Endodermal cell (in vitro differentiated cells): ENCODE measurements at places on chromosomes 6 and 20.

- no peak for DNase-seq
These were observed 164.3 kb upstream of the TFAP2D start for GRCh38 chr6:50549026-50549425.

- no peak for DNase-seq
These were observed 9.9 kb downstream of the IRF4 start for GRCh38 chr6:401239-401993.

DNA sequence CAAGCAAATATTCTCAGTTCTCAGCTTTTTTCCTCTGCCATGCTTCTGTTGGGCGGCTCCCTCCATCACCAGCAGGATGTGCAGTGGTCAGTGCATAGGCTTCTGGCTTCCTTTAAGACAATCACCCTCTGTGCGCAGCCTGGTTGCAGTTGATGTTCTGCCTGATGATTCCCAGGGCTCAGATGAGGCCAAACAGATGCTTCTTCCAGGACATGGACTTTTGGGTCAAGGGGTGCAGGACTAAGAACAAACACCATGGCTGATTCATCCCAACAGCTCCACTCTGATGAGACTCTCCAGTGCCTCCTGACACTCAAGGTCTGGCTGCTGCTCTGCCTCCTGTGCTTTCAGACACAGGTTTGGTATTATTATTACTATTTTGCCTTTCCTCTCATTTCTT, 554.8 kb upstream of the CDH4 start:
- no peak for DNase-seq

- DNase-seq, result no peak
These were observed 29.4 kb upstream of the BEND3 start for GRCh38 chr6:107144666-107145065.

DNA sequence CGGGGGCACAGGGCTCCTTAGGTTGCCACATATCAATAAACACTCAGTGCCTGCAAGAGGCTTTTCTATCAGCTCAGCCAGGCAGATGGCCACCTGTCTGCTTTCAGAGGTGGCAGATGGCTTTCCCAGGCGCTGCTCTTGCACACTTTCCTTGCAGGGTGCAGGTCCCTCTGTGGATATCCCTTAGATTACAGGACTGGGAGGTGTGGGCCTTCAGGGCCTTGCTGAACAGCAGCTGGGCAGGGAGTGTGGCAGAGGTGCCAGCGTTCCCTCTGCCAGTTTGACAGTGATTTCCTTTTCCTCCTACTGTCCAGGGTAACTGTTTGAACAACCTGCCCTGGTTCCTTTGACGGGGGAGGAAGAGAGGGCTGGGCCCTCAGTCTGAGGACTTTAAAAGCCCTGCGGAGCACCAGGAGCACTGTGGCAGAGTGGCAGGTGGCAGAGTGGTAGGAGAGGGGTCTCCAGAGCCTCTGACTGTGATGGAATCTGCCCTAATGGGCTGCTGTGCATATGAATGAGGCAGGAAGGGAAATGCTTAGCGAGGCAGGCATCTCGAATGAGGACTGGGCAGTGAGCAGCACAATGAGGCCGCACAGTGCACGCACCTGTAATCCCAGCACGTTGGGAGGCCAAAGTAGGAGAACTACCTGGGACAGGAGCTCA, 34.2 kb downstream of the ABHD12 start:
- peak; percentile 71 for DNase-seq

DNA sequence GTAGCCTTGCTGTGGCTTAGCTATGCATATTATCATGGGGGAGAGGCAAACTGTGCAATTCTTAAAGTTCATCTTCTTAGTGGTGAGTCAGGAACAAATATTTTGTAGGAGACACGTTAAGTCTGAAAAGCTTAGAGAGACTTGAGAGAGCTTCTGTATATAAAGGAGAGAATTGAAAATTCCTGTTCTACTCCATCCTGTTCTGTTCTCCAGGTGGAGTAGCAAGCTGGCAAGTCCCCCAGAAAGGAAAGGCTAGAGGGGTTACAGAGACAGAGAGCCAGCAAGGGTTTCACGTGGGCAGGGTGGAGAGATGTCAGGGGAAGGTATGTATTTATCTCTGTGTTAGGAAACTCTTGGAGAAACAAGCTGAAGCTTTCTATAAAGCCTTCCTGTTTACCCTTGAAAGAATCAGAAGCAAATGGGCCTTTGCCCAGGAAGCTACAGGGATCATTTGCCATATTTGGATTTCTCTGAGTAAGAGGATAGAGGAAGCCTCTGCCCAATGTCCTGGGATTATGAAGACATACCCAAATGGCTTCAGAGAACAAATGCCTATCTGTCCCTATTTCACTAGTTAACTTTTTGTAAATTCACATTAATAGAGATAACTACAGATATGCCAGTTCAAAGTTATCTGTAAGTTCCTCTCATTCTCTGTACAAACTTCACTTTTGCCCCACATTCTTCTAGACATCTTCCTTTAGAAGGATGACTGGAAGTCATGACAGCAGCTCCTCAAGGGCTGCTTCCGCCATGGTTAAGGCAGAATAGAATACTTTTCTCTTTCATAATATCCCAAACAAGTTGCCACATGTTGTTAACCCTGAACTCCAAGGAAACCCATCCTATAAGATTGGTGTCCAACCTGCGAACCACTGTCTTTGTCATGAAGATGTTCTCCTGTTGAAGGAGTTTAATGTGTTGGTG, 126.7 kb upstream of the NEDD9 start:
- DNase-seq, result peak; percentile 10

GRCh38 chr6:41352396-41352795, 17.0 kb downstream of the NCR2 start:
- no peak for DNase-seq

GRCh38 chr6:68758559-68758958, 123.5 kb downstream of the ADGRB3 start:
- DNase-seq, result no peak

- DNase-seq, result no peak
These were observed 26.1 kb upstream of the JAG1 start for GRCh38 chr20:10699941-10700340.

- DNase-seq, result peak; percentile 57
These were observed 4.3 kb downstream of the OR2J3 start for GRCh38 chr6:29112135-29112534.

DNA sequence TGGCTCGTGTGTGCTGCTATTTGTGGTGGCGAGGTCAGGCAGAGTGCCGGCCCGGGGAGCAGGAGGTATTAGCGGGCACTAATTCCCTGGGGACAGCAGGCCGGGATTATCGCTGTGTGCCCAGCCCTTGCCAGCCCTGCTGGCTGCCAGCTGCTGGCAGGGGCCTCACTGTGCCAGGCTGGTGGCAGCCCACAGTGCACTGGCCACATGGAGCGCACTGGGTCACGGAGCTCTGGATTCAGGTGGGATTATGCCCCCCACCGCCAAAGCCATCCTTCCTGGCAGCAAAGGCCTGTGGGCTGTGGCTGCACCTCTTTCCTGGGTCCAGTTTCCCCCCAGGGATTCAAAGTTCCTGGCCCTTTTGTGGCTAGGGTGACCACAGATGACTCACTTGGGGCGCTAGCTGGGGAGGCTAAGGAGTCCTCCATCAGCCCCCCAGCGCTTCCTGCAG, 59.7 kb downstream of the YTHDF1 start:
- DNase-seq, result no peak

GRCh38 chr6:160162030-160162566, 40.5 kb downstream of the SLC22A1 start:
- no peak for DNase-seq

DNA sequence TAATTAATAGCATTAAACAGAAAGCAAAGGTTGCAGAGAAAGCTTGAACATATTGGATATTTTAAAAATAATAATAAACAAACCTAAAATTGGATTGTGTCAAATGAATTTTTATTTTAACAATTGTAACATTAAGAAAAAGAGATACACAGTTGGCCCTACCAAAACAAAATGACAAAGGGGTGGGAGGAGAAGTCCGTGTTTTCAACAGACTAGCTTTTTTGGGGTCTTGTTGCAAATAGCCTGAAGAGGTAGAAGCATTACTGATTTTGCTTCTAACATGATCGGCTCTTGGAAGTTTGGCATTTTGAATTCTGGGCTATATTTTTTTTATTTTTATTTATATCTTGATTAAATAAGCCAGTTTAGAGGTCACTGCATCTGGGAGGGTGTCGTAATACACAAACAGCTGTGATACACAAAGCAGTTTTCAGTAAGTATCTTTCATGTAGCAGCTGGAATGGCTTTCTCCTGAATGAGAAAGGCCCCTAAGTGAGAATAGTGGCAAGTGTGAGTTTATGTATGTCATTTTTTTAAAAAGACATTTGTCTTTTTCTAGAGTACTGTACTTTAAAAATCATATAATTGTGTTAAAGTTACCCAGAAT, 85.5 kb upstream of the ZNF217 start:
- no peak for DNase-seq

GRCh38 chr20:9578594-9578993, 64.2 kb downstream of the LAMP5 start:
- no peak for DNase-seq

DNA sequence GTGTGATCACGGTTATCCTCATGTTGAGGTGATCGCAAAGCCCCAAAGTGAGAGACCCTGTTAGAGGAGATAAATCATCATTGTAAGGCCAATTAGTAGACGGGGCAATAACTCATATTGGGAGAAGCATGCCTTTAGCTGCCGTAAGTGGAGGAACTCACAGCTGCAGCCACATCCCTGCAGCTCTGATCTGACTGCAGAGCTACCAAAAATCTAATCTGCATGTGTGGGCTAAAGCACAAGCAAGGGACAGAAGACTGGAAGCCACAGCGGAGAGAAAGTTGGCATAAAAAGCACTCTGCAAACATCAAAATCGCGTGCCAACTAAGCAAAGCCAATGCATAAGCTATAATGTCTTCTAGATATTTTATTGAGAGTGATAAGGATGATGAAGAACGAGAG, 79.8 kb downstream of the TBC1D7 start:
- DNase-seq, result no peak

DNA sequence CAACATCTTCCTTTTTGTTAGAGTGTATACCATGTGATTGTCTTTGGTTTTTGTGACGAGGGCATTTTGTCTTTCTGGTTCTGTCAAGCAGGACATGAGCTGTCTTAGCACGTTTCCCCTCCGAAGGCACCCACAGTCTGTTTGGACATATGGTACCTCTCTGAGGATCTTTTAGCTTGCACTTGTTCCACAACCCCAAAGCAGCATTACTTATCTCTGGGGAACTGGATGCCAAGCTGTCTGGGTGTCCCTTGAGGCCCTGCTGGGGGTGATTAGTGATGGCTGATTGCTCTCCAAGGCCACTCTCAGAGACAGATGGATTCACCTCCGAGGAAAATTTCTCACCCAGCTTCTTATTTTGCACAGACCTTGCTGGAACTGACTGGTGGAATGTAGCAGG, 445.0 kb upstream of the CHD6 start:
- no peak for DNase-seq

GRCh38 chr20:53879048-53879684, 191.2 kb downstream of the BCAS1 start:
- no peak for DNase-seq

- DNase-seq, result no peak
These were observed 10.1 kb upstream of the PMEPA1 start for GRCh38 chr20:57719951-57720350.

- DNase-seq, result no peak
These were observed 75.4 kb upstream of the LAMA2 start for GRCh38 chr6:128807577-128807976.

DNA sequence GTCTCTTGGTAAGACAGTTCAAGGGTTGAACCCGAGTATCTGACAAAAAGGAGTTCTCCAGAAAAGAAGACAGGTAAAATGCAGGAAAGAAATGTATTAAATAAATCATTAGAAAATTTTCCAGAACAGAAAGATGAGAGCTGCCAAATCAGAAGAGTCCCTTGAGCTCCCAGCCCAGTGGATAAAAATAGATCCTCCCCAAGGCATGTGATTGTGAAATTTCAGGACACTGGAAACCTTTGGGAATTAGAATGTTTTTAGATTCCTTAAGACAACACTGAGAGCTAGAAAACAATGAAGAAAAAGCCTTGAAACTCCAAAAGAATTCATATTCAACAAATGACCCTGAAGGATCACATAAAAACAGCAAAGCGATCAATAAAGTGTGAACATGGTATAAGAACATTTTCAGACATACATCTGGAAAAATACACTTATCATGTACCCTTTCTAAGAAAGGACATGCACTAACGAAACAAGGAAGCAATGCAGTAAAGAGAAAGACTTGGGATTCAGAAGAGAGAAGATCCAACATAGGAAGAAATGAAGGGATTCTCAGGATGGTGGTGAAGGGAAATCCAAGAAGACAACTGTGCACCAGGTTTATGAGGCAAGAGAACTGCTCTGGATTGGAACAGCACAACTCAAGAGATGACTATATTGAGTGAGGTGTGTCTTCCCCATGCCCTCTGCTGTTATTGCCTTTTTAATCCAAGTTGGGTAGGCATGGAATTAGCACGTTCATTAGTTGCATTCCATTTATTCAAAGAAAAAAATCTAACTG, 390.4 kb downstream of the SYNE1 start:
- no peak for DNase-seq

GRCh38 chr6:72699159-72699558, 77.3 kb downstream of the KCNQ5 start:
- DNase-seq, result no peak

DNA sequence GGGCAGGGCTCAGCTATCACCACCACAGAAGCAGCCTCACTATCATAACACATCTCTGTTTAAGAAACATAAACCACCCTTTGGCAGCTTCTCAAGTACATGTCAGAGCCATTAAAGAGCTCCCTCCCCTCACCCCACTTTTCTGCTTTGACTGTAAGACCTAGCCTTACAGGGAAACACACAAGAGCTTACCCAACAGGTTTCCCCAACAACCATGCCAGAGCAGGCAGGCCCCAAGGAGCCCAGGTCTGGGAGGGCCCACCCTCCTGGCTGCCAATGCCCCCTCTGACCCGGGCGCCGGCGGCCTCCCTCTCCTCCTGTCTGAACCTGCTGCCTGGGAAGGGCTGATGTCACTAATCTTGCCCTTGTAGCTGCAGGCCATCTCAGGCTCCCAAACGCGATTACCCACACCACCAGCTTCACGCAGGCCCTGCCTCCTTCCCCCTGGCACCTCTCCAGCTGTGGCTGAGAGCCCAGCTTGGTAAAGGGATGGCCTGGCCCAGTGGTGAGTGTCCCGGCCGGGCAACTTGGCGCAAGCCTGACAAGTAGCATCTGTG, 402.0 kb downstream of the MAFB start:
- no peak for DNase-seq

- no peak for DNase-seq
These were observed 178.7 kb upstream of the TSHZ2 start for GRCh38 chr20:52793339-52793963.

DNA sequence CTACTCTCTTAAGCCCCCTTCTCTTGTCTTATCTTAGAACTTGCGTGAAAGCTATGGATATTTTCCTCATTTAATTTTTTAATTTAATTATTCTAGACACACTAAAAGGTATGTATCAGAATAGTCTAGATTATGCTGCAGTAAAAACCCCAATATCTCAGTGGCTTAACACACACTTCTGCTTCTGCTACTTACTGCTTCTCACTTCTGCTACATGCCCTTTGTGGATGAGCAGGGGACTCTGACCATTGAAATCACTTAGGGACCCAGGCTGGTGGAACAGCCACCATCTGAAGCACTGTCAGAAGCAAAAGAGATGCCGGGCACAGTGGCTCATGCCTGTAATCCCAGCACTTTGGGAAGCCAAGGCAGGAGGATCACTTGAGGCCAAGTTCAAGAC, 27.2 kb upstream of the SCUBE3 start:
- DNase-seq, result no peak

- no peak for DNase-seq
These were observed 40.4 kb downstream of the CSNK2A1 start for GRCh38 chr20:503048-503737.
